Activated CD4-positive, alpha-beta T cell treated with anti-CD3 and anti-CD28 coated beads, Interleukin-2, amount 10 ng/mL, durations not matched to agents 7 days and 5 days (primary cell): ENCODE measurements at places on chromosomes 2 and 18. TPM values are rescaled to one million over a fixed set of nuclear protein-coding genes. Genes with fewer than 3 reads are reported as not detected.

Gene GPR39
- total RNA-seq, result not detected

DNA sequence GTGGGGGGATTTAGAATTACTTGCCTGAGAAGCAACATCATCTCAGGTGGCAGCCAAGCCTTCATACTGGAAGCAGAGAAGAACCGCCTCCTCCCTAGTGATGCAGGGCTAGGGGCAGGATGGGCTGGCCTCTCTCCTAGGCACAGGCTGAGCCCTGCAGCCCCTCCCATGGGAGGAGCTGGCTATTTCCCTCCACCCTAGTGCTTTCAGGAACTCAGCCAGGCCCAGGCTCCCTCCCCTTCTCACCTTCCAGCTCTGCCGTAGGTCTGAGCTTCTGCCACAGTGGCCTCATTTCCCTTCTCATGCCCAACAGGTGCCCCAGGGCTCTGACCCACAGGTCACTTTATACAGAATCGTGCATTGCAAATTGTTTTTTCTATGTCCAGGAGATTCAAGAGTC, 31.0 kb downstream of the CENPA start:
- peaks cover 3% of the 10 kb centered on the region for H3K4me1 ChIP-seq
- DNase-seq, result no peak
- H3K27ac ChIP-seq, result no peak overlapping the region
- peaks cover 7% of the 10 kb centered on the region for H3K27me3 ChIP-seq

DNA sequence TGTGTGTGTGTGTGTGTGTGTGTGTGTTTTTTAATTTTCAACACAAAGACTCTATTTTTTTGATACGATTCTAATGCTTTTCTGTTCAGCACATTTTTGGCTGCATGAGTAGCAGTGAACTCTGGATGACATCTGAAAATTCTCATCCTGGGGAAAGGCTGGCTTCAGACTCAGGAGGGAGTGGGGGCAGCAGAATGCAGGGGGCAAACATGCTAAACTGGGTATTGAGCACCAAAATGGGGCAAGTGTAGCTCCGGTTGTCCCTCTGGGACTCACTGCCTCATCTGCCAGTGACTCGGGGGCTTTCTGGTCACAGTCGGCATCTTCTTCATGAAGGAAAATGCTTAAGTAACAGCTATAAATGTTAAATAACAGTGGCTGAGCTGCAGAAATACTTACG, 116.8 kb upstream of the PID1 start:
- no peak for DNase-seq
- no peak overlapping the region for H3K4me3 ChIP-seq
- no peaks in the 10 kb centered on the region for H3K4me1 ChIP-seq
- H3K27me3 ChIP-seq, result no peaks in the 10 kb centered on the region

GRCh38 chr2:65228263-65228750, 676 bp downstream of the ACTR2 start:
- peak overlapping the region; percentile 98 for H3K4me3 ChIP-seq
- H3K27me3 ChIP-seq, result no peaks in the 10 kb centered on the region
- H3K36me3 ChIP-seq, result peaks cover 33% of the 10 kb centered on the region

DNA sequence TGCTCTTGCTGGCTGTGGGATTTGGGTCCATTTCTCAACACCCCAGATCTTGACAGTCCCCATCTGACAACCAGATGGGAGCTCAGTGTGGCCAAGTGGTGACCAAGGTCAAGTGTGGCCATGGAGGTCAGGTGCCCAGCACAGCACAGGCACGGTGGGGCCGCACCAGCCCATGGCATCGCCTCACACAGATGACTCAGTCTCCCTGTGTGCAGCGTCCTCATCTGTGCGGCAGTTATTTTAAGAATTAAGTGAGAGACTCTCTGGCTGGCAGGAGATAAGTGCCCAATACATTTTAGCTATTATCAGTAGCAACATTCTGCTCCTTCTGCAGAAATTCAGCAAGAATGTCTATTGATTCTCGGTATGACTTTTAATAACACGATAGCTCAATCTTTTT, 167.2 kb downstream of the DDX1 start:
- H3K4me3 ChIP-seq, result no peak overlapping the region
- DNase-seq, result no peak
- no peaks in the 10 kb centered on the region for H3K27me3 ChIP-seq
